Myocyte (in vitro differentiated cells): ENCODE measurements at places on chromosomes 11 and 22. TPM values are rescaled to one million over a fixed set of nuclear protein-coding genes. Genes with fewer than 3 reads are reported as not detected.

DNA sequence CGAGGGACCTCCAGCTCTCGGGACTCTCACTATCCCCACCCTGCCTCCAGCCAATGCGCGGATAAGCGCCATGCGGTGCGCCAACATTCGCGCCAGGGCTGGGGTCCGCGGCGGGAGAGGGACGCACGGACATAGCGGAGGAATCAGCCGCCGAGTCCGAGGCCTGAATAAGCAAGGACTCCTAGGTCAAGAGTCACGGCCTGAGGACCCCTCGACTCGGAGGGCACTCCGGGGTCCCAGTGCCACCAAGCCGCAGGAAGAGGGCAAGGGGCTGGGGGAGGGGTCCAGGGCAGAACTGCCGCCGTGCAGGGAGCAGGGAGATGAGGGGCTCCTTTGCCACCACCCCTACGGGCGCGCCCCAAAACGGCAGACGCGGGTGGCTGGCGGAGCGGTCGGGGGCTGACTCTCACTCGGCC, 552 bp downstream of the DSCAML1 start:
- DNase-seq = no peak

DNA sequence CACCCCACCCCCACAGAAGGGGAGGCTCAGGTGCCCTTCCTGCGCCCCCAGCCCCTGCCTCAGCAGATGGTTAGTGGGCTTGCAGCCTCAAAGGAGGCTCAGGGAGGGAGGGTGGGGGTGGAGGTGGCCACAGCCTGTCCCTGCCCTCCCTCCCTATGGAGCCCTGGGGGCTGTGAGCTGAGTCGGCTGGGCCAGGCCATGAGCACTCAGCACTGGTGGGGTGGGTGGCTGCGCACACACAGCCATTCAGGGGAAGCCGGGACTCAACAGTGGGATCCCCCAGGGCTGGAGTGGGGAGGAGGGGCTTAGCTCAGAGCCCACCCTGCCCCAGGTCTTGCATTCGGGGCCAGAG, 50.2 kb downstream of the FLRT1 start:
- DNase-seq = no peak

Gene GRK2
- total RNA-seq = 101 TPM in 2 replicates

Gene MS4A6E
- total RNA-seq = not detected in 2 replicates

Gene LIF
- 13.5 and 14.8 TPM in 2 replicates for total RNA-seq

DNA sequence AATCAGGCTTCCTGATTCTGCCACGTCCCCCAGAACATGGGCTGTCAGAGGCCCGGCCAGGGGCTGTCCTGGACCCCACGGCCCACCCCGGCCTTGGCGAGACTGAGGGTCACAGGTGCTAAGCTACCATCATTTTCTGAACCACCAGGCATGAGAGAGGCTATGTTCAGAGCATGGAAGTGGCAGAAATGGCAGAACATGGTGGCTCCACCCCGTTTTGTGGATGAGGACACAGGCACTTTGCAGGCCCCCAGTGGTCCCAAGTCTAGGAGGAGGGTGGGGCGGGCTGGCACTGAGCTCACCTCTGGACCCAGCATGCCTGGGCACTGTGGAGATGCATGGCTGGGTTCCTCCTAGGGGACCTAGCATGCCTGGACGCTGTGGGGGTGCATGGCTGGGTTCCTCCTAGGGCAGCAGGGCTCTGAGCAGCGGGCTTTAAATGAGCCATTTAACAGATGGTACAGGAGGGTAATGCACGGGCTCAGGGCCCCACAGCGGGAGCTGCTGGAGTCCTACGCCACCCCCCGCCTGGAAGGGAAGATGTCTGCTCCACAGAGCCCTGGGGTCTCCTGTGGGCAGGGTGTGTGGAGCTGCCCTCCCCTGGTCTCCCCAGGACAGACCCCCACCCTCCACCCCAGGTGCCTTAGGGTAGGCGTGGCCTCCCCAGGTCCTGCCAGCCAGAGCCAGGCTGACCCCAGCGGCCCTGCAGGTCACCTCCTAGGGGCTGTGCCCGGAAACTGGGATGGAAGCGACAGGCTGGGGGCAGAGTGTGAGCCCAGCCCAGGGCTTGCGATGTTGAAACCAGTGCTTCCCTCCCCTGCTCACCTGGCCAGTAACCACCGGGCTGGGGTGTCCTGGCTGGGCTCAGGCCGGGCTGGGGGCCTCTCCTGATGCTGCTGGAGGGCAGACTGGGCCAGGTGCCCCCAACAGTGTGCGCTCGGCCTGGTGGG, 6.1 kb upstream of the MUC5AC start:
- no peak for DNase-seq

Gene IMMP1L
- 21.5 and 42.5 TPM in 2 replicates for total RNA-seq

GRCh38 chr11:1219446-1219833, 3.4 kb upstream of the MUC5B start:
- no peak for DNase-seq

DNA sequence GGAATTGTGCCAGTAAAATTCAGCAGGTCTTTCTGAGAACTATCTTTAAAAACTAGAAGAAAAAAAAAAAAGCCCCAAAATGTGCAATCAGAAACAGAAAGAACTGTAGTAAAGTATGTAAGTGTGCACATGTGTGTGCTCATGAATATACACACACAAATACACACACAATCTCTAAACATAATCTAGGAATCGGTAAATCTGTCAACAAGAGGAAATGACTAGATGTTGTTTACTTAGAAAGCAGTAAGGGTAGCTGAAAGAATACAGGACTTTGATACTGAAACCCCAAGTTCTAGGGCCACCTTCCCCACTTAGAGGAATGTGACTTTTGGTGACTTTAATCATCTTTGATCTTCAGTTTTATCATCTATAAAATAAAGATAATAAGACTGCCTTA, 13.2 kb downstream of the UEVLD start:
- no peak for DNase-seq

Gene PRAME
- not detected in 2 replicates for total RNA-seq

Gene SYT8
- total RNA-seq = 0.59 and 2.8 TPM in 2 replicates

Gene KDM4D
- 0.88 and 1.6 TPM in 2 replicates for total RNA-seq

- no peak for DNase-seq
Measured at GRCh38 chr11:101169944-101170343, 40.3 kb upstream of the PGR start.

DNA sequence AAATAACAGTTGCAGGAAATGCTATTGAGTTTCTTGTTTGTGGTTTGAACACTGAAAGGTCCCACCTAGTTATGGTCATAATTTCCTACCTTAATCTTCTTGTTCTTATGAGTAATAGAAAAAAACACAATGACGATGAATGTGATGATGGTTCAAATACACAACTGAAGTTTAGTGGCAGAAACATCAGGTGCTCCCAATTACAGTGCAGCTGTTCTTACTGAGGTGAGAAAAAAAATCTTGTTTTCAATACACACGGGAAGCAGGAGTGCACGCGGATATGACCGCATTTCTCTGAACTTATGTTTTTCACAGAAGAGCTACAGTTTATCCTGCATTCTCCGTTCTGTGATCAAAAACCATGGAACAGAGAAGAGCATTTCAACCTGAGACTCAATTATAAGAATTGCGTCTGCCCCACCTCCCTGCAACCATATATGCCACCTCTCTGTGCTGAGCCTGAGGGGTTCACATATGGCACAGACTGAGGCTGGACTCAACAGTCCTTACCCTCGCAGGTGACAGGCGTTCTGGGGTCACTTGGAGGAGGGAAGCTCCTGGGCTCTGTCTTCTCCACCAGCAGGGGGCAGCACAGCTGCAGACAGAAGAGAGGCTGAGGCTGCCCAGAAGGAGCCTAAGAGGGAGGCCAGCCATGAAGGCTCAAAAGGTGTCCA, 99.7 kb upstream of the IGLL5 start:
- peak; percentile 45 for DNase-seq

DNA sequence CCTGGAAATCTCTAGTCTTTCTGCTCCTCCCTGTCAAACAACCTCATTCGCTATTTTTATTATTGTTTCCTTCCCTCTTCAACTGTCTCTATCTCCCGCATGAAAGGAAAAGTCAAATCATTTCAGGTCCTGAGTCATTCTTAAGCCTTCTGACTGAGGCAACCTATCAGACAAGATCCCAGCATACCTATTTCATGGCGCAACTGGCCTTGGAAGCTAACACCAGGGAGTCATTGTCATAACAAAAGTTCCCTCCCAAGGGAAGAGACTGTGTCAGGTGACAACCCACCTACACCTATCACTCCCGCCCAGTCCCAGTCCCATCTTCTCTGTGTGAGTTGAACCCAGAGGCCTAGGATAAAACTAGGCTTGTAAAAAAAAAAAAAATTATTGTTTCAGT, 10.2 kb upstream of the ARHGAP42 start:
- no peak for DNase-seq

- DNase-seq = no peak
Measured at GRCh38 chr11:128098781-128099180, 488.6 kb downstream of the ETS1 start.

Gene POU2AF3
- not detected in 2 replicates for total RNA-seq

- peak; percentile 98 for DNase-seq
Measured at GRCh38 chr11:9787981-9788521, 124.2 kb downstream of the SWAP70 start.
